ENCODE measurements at places on chromosomes 6 and 20. TPM values are rescaled to one million over a fixed set of nuclear protein-coding genes. Genes with fewer than 3 reads are reported as not detected.

DNA sequence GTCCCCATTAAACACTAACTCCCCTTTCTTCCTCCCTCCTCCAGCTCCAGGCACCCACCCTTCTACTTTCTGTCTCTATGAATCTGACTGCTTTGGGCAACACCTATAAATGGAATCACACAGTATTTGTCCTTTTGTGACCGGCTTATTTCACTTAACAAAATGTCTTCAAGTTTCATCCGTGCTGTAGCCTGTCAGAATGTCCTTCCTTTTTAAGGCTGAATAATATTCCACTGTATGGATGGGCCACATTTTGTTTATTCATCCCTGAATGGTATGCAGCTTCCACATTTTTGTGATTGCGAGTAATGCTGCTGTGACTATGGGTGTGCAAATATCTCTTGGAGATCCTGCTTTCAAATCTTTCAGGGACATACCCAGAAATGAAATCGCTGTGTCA is 28.4 kb downstream of the BMP7 start:
- DNase-seq: no peak

GRCh38 chr20:63126876-63127699 is 88.8 kb downstream of the YTHDF1 start:
- peak; percentile 27 for DNase-seq

GRCh38 chr20:59178983-59179595 is 15.5 kb downstream of the ZNF831 start:
- DNase-seq: peak; percentile 41

DNA sequence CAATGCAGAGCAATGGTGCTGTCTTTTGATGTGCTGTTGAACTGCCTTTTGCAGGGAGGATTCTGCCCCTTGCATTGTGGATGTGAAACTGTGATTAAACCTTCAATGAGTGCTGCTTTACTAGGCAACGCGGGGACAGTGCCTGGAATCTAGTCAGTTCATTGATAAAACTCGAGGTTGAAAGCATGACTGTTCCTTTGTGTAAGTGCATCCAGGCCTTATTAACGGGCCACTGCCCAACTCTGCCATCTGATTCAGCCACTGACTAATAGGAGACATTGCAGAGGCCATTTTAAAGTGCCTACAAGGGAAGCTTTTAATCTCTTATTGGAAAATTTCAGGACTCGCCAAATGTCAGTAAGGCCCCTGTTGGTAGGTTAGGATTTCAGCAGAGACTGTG is 49.3 kb downstream of the SLC35F1 start:
- DNase-seq: no peak

GRCh38 chr6:109284675-109285074 is 97.6 kb downstream of the CD164 start:
- DNase-seq: no peak

DNA sequence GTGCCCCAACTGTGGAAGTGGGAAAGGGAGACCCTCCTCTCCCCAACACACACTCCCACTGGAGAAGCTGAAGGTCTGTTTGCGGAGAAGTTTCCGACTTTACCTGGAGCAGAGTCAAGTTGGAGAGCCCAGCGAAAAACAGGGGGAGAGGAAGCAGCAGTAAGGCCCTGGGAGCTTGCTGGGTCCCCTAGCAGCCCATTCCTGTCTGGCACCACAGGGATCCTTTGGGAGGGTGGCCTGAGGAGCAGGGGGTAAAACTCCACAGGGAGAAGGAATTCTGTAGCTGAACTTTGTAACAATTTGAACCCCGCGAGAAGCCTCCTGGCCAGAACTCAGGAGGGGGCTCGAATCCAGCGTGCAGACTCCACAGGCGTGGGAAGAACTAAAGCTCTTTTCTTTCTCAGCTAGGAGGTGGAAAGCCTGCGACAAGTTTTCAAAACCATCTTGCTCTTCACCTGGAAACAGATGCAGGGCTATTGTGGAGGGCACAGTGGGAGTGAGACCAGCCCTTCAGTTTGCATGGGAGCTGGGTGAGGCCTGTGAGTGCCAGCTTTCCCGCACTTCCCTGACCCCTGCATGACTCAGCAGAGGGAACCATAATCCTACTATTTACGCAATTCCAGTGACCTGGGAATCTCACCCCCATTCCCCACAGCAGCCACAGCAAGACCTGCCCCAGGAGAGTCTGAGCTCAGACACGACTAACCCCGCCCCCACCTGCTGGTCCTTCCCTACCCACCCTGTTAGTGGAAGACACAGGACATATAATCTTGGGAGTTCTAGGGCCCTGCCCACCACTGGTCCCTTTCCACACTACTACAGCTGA is 25.8 kb downstream of the SERPINB9 start:
- peak; percentile 81 for DNase-seq

DNA sequence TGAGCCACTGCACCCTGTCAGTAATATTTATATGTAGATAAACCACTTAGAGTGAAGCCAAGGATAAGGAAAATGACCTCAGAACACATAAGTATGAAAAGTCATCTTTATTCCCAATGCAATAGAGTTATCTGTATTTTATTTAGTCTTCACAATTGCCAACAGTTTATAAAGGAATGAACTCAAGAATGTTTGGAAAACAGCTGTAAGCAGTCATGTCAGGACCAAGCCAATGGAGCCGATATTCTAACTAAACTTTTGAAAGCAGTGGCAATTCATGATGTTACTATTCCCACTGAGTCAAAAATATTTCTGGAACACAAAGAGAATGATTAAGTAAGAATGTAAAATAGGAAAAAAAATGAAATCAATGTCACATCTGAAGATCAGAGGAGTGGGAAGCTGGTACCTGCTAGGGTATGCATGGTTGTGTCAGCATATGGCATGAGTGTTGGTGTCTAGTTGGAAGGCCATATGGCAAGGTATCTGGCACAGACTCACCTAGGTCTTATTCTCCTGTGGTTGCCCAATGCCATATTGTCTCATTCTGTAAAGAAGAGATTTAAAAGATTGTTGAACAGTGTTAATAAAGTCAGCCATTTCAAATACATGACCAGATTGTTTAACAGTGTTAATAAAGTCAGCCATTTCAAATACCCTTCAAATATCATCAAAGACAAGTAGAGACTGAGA is 118.2 kb downstream of the ADAT2 start:
- DNase-seq: no peak

- no peak for DNase-seq
Measured at GRCh38 chr6:10968776-10969175, 75.3 kb downstream of the ELOVL2 start.

DNA sequence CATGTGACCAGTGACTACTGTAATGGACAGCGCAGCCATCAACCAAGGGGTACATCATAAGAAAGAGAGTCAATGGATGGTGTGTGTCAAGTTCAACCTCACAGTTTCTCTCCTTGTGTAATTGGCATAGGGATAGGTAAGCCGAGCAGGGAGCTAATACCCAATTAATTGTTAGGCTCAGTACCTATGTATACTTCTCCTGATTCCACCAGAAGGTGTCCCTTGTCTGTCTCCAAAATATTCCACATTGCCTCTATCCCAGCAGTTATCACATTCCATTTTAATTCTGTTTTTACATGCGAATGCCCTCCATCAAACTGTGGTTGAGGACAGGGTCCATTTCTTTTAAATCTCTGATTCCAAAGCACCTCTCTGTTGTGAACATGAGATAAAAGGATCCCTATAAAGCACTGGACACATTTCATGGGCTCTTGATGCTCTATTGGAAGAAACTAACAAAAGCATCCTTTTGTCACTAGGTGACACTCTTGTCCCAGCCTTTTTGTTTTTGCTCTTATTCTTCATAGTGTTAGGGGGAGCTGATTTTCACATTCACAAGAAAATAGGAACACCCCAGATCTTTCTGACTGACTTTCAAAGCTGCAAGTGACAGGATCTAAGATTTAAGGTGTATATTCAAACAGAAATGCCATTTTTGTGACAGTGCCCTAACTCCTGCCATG is 38.9 kb downstream of the FBXO9 start:
- DNase-seq: peak; percentile 32

DNA sequence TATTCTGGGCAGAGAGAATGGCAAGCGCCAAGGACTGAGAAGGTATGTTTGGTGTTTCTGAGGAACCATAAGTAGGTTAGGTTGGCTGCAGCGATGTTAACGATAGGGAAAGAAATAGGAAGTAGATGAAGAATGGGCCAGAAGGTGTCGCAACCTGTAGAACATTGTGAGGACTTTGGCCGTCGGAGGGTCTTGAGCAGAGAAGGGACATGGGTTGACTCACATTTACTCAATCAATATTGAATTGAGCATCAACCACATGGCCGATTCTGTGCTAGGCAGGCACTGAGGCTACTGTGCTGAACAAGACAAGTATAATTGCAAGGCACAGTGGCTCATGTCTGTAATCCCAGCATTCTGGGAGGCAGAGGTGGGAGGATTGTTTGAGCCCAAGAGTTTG is 26.8 kb upstream of the RPN2 start:
- no peak for DNase-seq

DNA sequence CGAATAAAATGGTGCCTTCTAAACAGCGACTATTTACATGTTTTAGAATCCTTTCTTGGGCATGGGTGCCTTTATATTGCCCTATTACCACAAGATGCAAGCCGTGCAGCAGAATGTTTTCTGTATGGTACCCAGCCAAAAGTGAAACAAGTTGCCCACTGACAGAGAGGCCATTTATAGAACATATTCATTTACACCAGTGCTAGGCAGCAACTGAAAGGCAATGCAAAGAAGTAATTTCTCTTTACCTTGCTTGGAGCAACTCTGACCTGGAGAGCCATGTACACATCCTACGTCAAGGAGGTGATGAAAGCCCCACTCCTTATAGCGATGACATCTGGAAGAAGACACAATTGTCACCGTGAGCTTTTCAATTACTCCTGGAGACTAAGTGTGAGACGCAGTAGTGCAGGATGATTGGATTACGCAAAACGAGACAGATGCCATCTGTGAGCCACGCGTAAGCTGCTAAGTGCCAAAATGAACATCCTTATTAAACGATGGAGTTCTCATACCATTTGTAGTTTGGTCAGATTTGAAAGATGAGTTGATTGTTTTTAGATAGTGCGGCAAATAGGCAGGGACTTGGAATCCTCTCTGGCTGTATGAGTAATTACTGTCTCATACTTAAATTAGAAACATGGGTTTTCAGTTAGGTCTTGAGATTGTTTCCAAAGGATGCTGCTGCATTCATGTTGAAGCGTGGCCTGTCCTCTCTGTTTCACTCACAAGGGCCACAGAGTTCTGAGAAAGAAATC is at the start of gene TMEM244:
TMEM244 (minus strand) TSS at position 408 of the 758 bp plus-strand sequence; CDS start at position 281, 127 bp downstream.
- DNase-seq: no peak

COL9A3 gene
- 43.0 TPM for total RNA-seq

SIRPA gene
- total RNA-seq: 5.1 TPM

GRCh38 chr6:33587529-33587928 is 7.5 kb upstream of the BAK1 start:
- peak; percentile 31 for DNase-seq

SLA2 gene
- total RNA-seq: 0.68 TPM

DNA sequence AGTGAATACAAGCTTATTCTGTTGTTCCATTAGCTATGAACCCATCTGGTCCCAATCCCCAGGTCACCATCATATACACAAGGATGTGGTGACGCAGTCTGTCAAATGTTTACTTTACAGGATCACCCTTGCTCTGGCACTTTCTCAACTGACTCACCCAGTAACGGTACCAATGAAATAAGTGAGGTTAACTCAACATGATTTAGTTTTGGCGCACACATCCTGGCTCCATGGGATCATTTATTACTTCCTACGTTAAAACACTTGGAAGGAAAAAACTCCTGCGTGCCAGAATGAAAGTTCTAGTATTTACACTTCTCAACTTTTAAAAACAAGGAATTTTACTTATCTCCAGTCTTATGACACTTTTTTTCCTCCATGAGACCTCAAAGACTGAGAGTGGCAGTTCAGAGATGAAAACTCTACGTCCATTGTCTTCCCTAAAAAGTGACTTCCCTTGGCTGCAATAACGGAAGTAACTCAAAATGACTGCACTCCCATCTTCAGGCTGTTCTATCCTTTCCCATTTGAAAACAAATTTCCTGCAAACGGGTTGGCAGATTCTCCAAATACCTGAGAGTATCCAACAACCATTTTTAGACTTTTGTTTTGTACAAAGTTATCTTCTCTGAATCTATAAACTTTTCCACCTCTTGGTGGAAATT is 15.9 kb downstream of the AGPAT4 start:
- no peak for DNase-seq

DNA sequence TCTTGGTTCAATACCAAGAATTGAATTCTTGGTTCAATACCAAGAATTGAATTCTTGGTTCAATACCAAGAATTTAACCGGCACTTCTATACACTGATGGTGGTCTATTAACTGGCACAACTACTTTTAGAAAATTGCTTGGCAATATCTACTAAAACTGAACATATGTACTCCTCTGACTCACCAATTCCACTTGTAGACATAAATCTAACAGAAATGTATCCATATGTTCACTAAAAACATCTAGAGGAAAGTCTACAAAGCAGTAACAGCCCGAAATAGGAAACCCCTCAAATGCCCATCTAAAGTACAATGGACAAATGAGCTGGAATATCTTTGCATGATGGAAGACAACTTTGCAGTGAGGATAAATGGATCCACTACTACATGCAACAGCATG is 71.9 kb downstream of the KIF16B start:
- no peak for DNase-seq

ALDH5A1 gene
- 8.0 TPM for total RNA-seq

- peak; percentile 91 for DNase-seq
Measured at GRCh38 chr6:151014404-151015100, 149.1 kb downstream of the MTHFD1L start.

- DNase-seq: peak; percentile 76
Measured at GRCh38 chr6:147530132-147531060, 21.9 kb downstream of the SAMD5 start.

GRCh38 chr6:129793447-129793846 is 67.7 kb downstream of the TMEM244 start:
- DNase-seq: no peak

FOXP4 gene
- 41.3 TPM for total RNA-seq

CASS4 gene
- total RNA-seq: not detected

DNA sequence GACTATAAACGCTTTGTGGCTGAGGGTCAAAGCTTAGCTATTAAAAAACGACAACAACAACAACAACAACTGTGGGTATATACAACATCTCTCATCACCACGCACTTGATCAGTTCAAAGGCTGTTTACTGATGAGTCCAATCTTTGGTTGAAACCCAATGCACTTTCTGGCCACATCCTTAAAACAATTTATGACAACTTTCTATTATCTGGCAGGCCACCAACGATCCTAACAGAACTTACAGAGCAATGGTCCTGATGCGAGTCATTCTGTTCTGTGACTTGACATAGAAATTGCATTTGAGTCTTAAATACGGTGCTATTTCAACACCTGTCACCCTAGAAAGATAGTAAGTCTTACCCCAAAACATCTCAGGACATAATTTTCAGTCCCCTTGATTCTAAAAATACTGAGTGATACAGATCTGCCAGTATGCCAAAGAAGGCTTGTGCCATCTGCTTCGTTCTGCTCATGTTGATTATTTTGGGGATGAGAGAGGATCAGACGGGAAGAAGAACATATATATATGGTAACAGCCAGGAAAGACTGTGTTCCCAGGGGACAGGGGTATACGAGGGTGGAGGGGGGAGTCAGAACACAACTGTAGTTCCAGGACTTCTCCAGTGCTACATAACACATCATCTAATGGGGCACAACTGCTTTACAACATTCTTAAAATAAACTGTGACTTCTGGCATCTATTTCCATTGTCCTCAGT is 55.8 kb downstream of the PLAGL1 start:
- no peak for DNase-seq

GRCh38 chr6:100818066-100818465 is 63.1 kb downstream of the ASCC3 start:
- DNase-seq: no peak

GRCh38 chr6:7254980-7255835 is 57.8 kb downstream of the SSR1 start:
- DNase-seq: no peak

- no peak for DNase-seq
Measured at GRCh38 chr20:62117362-62117646, 5.0 kb upstream of the LSM14B start.

Data from endodermal cell (in vitro differentiated cells).